Natural killer cell treated with Interleukin-12 subunit alpha and Interleukin-12 subunit beta and Interleukin-15 and Interleukin-18, amount 100 ng/mL, for 72 hours (primary cell): ENCODE measurements at places on chromosomes 1 and 21. TPM values are rescaled to one million over a fixed set of nuclear protein-coding genes. Genes with fewer than 3 reads are reported as not detected.

ANKRD65 gene
- total RNA-seq = not detected

C1QTNF12 gene
- 5.2 TPM for total RNA-seq

L1TD1 gene
- total RNA-seq = not detected

MECR gene
- 36.2 TPM for total RNA-seq

DNA sequence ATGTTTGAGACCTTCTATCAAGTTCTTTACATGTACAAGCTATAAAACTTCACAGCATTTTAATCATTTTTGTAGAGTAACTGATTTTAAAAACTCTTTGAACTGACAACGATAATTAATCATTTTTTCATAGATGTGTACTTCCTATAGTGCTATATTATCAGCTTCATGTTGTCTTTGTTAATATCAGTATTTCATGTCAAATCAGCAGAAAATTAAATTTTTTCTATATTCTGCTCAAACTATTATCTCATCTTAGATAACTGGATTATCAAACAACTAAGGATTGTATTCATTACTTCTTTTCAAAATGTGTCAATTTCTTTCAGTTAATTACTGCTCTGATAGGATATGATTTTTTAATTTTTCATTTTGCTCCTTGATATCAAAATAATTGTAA is 214.6 kb upstream of the RGS18 start:
- H3K4me3 ChIP-seq = no peak overlapping the region
- H3K36me3 ChIP-seq = peaks cover 6% of the 10 kb centered on the region
- no peaks in the 10 kb centered on the region for H3K27me3 ChIP-seq
- DNase-seq = no peak

GRCh38 chr1:110200666-110201065 is 9.4 kb upstream of the KCNC4 start:
- no peaks in the 10 kb centered on the region for H3K27me3 ChIP-seq
- no peaks in the 10 kb centered on the region for H3K36me3 ChIP-seq
- H3K4me3 ChIP-seq = no peak overlapping the region
- DNase-seq = no peak
- H3K27ac ChIP-seq = no peak overlapping the region
